ENCODE measurements at places on chromosomes 11 and 22.
A peak's percentile ranks its signal among the peaks of the same experiment; 100 is the strongest.

- no peak for DNase-seq
These were observed 24.0 kb downstream of the MARK2 start for GRCh38 chr11:63862923-63863322.

GRCh38 chr11:112321501-112322172 is 61.0 kb upstream of the PLET1 start:
- DNase-seq = no peak

- no peak for DNase-seq
These were observed 61.3 kb upstream of the YPEL1 start for GRCh38 chr22:21796863-21797262.

DNA sequence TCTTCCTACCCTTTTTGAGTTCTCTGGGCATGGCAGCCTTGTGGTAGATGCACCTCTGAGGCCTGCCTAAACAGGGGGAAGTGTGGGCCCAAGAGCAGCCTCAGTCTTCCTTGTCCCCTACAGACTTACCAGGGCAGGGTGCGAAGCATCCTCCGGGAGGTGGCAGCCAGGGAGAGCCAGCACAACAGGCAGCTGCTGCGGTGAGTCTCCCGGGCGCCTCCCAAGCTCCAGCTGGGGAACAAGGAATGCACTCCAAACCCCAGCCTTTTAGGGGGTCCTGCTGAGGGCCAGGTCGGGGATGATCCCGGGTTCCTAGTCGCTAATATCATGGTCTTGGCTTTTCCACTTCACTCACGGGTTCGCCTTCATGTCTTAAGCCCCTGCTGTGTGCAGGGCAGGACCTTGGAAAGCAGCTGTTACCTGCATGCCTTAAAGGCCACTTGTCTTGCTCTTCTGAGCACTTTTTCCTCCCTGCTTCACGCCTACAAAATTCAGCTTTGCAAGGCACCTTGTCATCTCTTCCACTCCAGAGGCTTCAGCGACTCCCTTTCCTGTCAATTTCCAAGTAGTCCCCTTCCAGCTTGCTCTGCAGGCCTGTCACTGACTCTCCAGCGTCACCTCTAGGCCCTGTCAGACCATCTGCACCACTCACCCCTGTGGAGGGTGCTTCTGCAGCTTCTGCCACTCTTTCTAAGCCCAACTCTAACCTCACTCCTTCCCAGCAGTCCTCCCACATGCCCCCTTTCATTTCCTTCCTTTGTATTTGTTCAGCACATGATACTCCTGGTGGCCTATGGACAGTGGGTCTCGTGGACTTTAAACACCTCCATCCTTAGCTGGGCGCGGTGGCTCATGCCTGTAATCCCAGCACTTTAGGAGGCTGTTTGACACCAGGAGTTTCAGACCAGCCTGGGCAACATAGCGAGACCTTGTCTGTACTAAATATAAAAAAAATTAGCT is 57.0 kb downstream of the PISD start:
- no peak for DNase-seq

DNA sequence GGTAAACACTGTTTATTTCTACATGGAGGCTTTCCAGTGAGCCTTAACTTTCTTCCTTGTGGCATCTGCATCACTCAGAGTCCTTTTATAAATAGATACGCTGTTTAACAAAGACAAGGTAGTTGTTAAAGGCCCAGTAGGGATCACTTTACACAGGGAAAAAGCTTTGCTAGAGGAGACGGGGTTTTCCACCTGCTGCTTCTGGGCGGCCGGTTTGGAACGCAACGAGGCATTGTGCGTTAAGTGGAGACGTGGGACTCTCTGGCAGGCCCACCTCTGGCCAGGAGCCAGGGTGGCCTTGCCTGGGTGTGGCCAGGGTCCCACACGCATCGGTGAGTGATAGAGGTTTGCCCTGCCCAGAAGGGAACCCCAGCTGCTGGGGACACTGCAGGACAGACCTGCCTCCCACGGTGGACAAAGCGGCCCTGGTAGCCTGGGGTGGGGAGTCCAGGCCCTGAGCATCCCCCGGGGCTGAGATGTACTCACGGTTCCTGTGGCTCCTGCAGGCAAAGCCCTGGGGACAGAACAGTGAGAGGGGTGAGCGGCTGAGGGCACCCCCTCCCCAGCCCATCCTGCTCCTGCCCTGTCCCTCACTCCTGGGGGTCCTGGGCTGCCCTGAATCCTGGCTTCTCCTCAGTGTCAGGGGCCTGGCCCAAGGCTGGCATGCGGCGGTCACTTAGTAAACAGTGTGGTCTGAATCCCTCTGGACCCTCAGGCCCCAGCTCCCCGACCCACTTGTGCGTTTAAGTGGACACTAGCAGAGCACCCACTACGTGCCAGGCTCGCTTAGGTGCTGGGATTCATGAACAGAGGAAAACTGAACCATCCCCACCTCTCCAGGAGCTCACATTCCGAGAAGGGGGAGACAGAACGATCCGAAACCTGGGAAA is 4.2 kb downstream of the IL17REL start:
- peak; percentile 6 for DNase-seq

DNA sequence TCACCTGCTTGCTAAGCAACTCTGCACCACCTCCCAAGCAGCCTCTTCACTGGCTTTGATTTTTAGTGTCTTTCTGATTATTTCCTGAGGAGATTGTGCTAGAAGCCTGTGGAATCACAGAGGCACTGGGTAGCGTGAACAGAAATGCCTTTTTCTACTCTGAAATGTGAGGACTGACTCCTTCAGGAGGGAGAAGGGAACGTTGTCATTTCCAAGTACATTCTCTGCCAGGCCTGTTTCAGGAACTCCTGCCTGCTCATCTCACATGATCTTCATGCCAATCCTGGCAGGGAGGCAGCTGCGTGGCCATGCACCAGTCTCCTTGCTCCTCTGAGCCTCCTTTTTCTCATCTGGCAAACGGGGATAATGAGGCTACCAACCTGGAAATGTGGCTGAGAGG is 49.8 kb upstream of the PRDM11 start:
- DNase-seq = no peak

- no peak for DNase-seq
These were observed 58.8 kb upstream of the SYN3 start for GRCh38 chr22:33116841-33117547.

DNA sequence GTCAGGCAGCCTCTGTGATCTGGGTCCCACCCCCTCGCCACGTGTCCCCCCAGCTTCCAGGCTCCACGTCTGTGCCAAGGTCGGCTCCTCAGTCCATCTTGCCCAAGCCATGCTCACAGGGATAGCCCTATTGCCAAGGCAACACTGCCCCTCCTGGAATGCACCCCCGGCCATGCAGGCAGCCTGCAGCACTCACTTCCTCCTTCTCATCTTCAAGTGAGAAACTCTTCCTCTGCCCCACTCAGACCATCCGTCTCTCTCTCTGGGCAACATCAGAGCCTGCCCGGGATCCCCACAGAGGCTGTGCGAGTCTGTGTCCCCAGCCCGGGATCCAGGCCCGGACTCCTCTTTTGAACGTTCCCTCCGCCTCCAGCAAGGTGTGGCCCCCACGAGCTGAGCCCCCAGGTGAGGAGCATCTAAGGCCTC is 852.3 kb downstream of the BRD1 start:
- no peak for DNase-seq

GRCh38 chr22:39318507-39319283 is 728 bp downstream of the RPL3 start:
- DNase-seq = no peak

All from 8988T (cell line).